ENCODE measurements at places on chromosomes 3 and 15.

- DNase-seq: no peak
Observed at GRCh38 chr3:161270991-161271390, 49.9 kb downstream of the NMD3 start.

GRCh38 chr3:194180570-194180969 is 44.6 kb downstream of the HES1 start:
- no peak for DNase-seq

GRCh38 chr3:108393128-108393900 is 97.0 kb downstream of the HHLA2 start:
- DNase-seq: no peak

DNA sequence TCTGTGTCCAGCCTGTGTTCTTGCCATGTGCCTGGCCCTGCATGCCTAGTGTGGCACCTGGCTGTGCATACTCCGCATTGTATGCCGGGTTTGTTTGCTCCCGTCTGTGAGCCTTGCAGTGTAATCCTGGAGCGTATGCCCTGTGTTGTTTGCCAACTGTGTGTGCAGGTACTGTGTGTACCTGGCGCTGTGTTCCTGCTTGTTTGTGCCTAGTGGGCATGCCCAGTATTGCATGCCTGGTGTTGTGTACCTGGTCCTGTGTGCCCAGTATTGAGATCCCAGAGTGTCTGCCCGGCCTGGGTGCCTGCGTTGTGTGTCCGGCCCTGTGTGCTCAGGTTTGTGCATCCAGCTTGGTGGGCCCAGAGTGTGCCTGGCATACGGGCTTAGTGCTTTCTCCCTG is 54.5 kb upstream of the CHRNA7 start:
- no peak for DNase-seq

DNA sequence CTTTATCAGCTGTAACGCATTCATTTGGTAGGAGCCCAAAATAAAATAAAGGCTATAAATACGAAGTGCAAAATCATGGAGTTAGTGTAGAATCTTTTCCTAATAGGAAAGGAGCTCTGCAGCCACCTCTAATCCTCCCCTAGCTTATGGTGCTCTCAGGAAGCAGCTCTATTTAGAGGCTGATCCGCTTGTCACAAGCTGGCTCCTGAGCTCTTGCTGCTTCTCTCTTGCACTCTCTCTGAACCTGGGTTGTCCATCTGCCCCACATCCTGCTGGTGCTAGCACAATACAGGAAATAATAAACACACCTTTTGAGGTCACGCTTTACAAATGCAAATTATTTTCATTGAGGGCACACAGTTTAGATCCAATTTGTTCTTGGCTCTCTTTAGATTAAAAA is 37.3 kb upstream of the BFSP2 start:
- DNase-seq: no peak

DNA sequence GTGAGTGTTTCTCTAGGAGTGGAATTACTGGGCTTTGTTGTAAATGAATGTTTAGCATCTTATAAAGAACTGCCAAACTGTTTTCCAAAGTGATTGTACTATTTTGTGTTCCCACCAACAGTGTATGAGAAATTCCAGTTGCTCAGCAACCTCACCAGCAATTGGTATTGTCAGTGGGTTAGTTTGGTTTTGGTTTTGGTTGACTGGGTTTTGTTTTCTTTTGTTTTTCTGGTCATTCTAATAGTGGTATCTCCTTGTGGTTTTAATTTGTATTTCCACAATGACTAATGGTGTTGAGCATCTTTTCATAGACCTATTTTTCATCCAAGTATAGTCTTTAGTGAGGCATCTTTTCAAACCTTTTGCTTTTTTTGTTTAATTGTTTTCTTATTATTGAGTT is 27.1 kb downstream of the FILIP1L start:
- DNase-seq: peak; percentile 85
